GDM1 (cell line): ENCODE measurements at places on chromosomes 2 and 18.

DNA sequence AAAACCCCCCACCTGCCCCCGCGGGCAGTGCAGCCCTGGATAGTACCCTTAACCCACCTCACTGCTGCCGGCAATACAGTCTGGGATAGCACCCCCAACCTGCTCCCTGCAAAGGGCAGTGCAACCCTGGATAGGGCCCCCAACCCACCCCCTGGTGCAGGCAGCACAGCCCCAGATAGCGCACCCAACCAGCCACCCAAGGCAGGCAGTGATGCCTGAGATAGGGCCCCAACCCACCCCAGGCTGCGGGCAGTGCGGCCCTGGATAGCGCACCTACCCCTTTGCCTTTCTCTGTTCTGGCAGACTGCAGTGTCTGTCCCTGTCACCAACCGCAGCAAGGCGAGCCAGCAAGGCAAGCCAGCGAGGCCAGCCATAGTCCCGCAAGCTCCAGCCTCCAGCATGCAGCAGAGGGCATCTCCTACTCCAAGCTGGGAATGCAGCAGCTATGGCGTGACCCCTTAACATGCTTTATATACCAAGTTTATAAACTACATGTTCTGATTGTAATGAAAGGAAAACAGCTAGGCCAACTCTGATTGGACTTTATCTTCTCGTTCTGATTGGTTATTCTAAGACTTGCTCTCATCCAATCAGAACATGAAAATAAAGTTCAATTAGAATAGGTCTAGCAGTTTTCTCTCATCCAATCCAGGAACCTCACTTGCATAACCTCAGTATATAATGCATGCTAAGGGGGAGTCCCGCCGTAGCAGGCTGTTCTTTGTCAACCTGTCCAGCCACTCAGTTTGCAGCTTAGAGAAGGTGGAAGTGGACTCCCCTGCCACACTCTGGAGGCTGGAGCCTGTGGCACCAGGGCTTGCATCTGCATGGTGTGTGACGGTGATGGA is 34.1 kb upstream of the ANKRD62 start:
- DNase-seq = no peak

GRCh38 chr2:201248288-201248844 is 12.0 kb upstream of the CASP8 start:
- DNase-seq = no peak

GRCh38 chr2:177535958-177536504 is 143.5 kb downstream of the AGPS start:
- DNase-seq = no peak

- DNase-seq = no peak
These were observed 157.5 kb upstream of the LMAN1 start for GRCh38 chr18:59516356-59517155.

GRCh38 chr18:32289483-32290075 is 99.7 kb downstream of the MEP1B start:
- no peak for DNase-seq

GRCh38 chr18:64519201-64519600 is 370.3 kb upstream of the LINC00305 start:
- DNase-seq = no peak

GRCh38 chr18:6776188-6776587 is 46.7 kb downstream of the ARHGAP28 start:
- DNase-seq = no peak

DNA sequence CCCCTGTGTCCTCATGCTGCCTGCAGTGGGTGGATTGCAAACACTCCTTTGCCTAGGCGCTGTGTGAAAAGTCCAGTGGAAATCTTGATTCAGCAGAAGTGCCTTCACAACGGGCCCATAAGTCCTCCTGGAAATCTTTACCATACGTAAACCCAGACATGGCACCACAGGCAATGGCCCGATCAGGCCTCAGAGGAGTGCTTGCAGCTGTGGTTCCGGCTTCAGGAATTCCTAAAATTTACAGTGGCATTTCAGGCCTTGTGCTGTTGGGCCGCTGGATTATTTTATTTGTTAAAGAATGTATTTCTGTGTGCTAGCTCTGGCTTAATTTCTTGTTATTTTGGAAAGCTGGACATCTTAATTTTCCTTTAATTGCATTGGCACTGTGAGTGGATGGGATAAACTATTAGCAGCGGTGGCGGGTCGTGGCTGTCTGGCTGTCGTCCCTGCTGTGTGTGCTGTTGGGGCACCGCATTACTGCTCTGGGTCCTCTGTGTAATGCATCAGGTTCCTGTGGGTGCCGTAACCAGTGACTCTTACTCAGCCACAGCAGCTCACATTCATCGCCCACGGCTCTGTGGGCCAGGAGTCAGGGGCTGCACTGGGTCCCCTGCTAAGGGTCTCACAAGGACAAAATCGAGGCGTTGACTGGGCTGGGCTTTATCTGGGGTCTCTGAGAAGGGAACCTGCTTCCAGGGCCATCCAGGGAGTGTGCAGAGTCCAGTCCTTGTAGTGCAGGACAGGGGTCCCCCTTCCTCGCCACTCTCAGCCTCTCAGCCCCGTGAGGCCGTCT is 73.1 kb downstream of the RTP5 start:
- DNase-seq = no peak

- no peak for DNase-seq
These were observed 144.9 kb upstream of the LHCGR start for GRCh38 chr2:48900321-48901014.

DNA sequence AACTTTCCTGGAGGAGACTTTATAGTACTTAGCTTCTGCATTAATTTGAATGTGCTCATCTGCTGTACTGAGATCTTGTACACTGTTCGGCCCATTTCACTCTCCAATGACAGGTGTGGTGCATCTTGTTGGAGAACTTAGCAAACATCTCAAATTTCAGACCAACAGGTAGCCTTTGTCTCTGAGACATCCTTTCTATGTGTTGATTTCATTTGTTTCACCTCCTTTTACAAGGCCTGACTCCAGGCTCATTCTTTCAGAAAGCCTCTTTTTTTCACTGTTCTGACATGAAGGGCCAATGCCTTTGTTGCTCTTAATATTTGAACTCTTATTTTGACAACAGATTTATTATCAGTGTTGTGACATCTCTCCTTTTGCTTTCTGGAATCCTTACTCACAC is 271.8 kb upstream of the FANCL start:
- DNase-seq = no peak

DNA sequence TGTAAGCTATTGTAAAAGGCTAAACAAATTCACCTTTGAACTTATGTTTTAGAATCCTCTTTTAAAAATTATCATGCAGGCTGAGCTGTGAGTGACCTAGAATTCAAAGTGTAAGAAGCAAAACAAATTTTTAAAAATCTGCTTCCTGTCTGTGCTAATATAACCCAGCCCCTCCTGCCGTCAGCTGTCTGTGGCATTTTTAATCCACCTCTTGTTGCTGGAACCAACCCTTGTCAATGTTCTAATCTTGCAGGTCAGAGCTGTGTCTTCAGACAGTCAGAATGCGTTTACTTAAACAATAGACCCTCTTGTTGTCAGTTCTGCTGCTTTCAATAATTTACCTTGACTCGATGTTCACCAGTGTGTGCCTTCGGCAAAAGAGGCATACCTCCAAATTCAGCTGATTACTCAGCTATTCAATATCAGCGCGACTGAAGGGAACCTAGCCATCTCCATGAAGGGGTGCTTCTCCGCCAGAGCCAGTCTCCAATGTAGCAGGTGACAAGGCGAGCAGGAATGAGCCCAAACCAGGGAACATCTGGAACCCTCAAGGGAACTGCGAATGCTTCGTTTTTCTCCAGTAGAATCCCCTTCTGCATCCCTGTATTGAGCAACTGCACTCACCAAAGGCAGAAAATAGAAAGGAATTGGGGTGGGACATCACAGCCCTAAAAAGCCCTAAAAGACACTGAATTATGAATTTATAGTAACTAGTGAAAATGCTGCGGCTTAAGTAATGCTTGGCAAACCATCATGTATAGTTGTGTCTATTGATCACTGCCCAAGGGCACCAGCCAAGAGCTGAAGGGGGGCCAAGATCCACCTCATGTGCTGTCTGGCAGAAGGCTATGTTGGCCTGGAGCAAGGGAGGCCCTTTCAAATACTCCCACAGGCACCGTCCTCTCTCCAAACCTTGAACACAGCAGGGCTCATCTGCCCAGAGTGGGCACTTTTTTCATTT is 62.5 kb downstream of the LYPD6B start:
- no peak for DNase-seq

- DNase-seq = no peak
These were observed 66.9 kb downstream of the ACVR1 start for GRCh38 chr2:157809212-157809611.

DNA sequence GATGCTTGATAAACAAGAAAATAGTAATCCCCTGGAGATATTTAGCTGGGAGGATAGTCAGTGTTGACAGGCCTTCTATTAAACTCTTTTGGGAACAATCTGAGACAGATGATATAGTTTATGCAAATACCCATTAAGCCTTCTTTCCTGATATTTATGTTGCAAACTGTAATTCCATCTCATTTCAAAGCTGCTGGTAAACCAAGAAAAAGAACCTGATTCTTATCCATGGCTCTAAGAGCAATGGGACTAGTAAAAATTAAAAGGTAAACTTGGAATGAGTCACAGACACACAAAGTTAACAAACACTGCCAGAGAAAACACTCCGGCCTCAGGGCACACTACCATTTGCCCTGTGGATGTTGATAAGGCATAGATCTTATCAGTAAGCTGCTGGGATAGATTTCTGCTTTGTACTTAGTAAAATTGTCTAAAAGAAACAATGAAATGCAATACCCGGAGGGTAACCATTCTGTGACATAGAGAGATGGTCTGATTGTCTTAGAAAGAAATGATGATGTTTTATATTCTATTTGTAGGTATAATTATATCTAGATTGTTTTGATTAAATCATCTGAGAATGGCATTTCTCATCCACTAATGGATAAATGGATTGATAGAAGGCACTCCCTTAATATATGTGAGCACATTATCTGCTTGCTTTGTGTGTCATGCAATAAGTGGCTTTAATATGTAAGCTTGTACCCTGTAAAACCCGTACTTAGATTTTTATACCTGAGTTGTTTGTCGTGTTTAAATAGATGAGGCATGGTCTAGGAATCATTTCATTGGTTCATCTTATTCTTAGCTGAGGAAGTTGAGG is 13.2 kb downstream of the GALR1 start:
- no peak for DNase-seq

- no peak for DNase-seq
These were observed 163.2 kb downstream of the WDPCP start for GRCh38 chr2:63425079-63425416.
